Hypothalamus (tissue), 51 donors: ENCODE measurements at places on chromosomes 3 and 15.

DNA sequence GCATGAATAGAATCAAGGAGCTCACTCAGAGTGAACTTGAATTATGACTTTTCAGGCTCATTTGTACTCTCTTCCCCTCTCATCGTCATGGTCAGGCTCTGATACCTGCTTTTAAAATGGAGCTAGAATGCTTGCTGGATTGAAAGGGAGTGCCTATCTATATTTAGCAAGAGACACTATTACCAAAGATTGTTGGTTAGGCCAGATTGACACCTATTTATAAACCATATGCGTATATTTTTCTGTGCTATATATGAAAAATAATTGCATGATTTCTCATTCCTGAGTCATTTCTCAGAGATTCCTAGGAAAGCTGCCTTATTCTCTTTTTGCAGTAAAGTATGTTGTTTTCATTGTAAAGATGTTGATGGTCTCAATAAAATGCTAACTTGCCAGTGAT is 9.6 kb downstream of the CCNDBP1 start:
- no peak for DNase-seq

- DNase-seq, result peak; percentile 59
These were observed at the start of gene LOXL1 for GRCh38 chr15:73926219-73927002. LOXL1 (plus strand) TSS chr15:73926462; CDS start chr15:73926784, 322 bp downstream.

- no peak for DNase-seq
These were observed 426.0 kb downstream of the GABRG3 start for GRCh38 chr15:27396996-27397395.

DNA sequence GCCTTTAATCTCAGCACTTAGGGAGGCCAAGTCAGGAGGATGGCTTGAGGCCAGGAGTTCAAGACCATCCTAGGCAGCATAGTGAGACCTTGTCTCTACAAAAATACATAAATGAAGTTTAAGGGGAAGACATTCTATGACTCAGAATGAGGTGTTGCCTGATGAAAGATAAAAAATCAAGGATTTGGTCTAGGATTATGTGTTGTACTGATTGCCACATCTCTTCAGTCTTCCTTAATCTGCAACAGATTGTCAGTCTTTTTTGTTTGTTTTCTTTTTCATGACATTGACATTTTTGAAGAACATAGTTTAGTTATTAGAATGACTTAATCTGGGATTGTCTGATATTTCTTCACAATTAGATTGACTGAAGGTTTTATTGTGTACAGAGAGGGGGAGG is 26.3 kb upstream of the DPPA4 start:
- DNase-seq, result no peak

- DNase-seq, result no peak
These were observed 387.5 kb downstream of the NLGN1 start for GRCh38 chr3:173785004-173785403.
